ENCODE measurements at places on chromosomes 5 and 9. TPM values are rescaled to one million over a fixed set of nuclear protein-coding genes. Genes with fewer than 3 reads are reported as not detected.

Gene CXXC5
- 33.0 TPM for total RNA-seq

Gene DOCK8
- total RNA-seq = 0.38 TPM

Gene CCDC183
- total RNA-seq = 3.0 TPM

Gene PGM5
- total RNA-seq = not detected

Gene ASS1
- total RNA-seq = 77.6 TPM

Gene PCDHB16
- 0.60 TPM for total RNA-seq

Gene CCDC192
- total RNA-seq = not detected

Gene C9
- not detected for total RNA-seq

Gene COL15A1
- total RNA-seq = not detected

Gene PRLR
- 22.2 TPM for total RNA-seq

Gene CEMIP2
- 94.3 TPM for total RNA-seq

Gene TMEM141
- 84.7 TPM for total RNA-seq

Gene SVEP1
- not detected for total RNA-seq

Gene TRIM14
- total RNA-seq = 13.0 TPM

Gene DNAH5
- total RNA-seq = 0.09 TPM

Gene ARHGAP26
- total RNA-seq = 18.2 TPM

Gene WDR38
- not detected for total RNA-seq

Gene EIF4E1B
- not detected for total RNA-seq

Gene TYRP1
- not detected for total RNA-seq

Gene NOP16
- 48.4 TPM for total RNA-seq

Gene STING1
- total RNA-seq = 0.56 TPM

Gene ARHGEF37
- total RNA-seq = 0.27 TPM

Gene STPG3
- total RNA-seq = not detected

Gene PAX5
- not detected for total RNA-seq

Gene PDLIM4
- total RNA-seq = 1.1 TPM

Gene FNBP1
- 22.9 TPM for total RNA-seq

Gene PCDHB13
- total RNA-seq = 0.80 TPM

Gene GLRA1
- total RNA-seq = not detected

Gene TSSK1B
- not detected for total RNA-seq

Gene FOXE1
- not detected for total RNA-seq

Data from HepG2 (cell line).